ENCODE measurements at places on chromosomes 13 and 19.

DNA sequence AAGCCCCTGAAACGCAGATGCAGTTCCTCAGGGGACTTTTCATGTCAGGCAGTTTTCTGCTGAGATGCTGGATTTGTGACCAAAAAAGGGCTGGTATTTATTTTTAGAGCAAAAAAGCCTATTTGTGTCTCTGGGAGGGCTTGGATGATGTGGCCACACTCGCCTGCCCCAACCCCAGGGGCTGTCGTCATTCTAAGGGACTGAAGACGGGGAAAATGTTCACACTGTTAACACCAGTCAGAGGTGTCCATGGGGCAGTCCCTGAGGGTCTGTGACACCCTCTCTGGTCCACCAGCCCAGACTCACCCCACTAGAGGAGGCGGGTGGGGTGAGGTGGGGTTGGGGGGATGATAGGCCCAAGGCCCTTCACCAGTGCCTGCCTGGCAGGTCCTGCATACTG, 15.9 kb upstream of the EPHX3 start:
- DNase-seq = no peak

GRCh38 chr19:46840498-46840942, 10.1 kb downstream of the AP2S1 start:
- peak; percentile 66 for DNase-seq

- DNase-seq = no peak
Observed at GRCh38 chr13:87810391-87810801, 139.2 kb downstream of the SLITRK5 start.

DNA sequence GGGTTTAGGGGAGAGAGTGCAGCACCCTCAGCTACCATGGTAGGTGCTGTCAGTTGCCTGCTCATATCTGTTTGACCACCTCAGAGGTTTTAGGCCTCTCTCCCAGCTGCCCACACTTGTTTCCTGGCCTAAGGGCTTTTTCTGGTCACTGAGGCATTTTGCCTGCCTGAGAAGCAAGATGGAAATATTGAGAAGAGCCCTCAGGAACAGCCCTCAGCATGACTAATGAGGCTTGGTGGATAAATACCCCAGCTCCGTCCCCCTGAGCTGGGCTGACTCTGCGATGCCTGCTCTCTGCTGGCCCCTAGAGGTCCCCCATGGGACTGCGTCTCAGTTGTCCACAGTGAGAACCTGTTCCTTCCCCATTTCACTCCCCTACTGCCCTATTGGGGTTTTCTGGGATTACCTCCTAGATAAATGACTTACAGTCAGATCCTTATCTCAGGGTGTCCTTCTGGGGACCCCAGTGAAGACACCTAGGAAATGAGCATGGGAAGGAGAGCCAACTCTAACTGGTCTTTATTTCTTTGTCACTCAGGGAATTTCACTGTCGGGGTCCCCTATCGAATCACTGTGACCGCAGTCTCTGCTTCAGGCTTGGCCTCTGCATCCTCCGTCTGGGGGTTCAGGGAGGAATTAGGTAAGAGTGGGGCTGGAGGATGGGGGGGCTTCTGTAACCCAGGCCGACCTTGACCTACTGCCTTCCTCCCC, 13.3 kb downstream of the PALM3 start:
- DNase-seq = peak; percentile 37

DNA sequence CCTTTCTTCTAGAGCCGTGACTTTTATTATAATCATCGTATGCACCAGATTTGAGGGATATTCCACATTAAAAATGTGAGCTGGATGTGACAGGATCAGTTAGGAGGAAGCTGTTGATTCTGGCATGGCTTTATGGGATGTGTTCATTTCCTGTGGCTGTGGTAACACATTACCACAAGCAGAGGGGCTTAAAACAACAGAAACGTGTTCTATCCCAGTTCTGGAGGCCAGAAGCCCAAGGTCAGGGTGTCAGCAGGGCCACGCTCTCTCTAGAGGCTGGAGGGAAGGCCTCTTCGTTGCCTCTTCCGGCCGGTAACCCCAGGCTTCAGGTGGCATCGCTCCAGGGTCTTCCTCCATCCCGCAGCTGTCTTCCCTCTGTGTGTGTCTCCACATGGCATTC, 14.5 kb downstream of the MED25 start:
- DNase-seq = no peak

Data from urothelium cell line (cell line).